ENCODE measurements at places on chromosomes 4 and X.

DNA sequence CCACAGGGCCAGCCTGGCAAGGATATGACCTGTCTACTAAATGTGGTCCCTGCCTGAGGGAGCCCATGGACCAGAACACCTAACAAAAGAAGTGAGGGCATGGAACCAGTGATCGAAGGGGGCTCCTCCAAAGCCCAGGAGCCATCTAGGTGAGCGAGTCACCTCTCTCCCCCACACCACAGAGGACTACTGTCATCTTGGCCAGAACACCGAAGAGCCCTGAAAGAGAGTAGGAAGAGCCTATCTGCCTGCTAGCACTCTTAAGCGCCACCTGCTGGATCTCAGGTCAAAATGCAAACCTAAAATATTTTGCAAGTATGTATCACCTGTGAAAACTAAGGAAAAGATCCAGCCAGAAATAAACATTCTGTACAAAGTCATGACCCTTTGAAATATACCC is 137.9 kb upstream of the ZXDB start:
- DNase-seq = no peak

DNA sequence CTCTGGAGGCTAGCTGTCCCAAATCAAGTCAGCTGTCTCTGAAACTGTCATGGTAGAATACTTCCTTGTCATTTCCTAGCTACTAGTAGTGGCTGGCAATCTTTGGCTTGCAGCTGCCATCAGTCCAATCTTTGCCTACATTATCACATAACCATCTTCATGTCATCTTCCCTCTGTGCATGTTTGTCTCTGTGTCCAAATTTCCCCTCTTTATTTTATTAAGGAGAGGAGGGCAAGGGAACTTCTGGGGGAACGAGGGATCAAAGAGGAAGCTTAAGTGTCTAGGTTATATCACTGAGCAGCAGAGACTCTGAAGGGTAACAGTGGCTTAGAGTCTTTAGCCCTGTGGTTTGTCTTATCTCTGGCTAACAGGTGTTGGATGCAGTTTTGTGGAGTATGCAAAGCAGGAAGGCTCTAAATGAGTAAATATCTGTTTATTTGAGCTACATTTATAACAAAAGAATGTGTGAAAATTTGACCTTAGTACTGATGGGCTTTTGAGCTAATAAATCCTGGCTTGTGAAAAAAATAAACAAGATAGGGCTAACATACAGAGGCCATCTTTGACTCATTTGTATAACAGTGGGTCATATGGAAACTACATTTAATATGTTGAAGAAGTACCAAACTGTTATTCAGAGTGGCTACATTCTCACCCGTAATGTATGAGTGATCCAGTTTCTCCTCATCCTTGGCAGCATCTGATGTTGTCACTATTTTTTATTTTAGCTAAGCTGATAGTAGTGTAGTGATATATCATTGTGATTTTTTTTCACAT is 49.4 kb upstream of the ENOX2 start:
- DNase-seq = no peak

DNA sequence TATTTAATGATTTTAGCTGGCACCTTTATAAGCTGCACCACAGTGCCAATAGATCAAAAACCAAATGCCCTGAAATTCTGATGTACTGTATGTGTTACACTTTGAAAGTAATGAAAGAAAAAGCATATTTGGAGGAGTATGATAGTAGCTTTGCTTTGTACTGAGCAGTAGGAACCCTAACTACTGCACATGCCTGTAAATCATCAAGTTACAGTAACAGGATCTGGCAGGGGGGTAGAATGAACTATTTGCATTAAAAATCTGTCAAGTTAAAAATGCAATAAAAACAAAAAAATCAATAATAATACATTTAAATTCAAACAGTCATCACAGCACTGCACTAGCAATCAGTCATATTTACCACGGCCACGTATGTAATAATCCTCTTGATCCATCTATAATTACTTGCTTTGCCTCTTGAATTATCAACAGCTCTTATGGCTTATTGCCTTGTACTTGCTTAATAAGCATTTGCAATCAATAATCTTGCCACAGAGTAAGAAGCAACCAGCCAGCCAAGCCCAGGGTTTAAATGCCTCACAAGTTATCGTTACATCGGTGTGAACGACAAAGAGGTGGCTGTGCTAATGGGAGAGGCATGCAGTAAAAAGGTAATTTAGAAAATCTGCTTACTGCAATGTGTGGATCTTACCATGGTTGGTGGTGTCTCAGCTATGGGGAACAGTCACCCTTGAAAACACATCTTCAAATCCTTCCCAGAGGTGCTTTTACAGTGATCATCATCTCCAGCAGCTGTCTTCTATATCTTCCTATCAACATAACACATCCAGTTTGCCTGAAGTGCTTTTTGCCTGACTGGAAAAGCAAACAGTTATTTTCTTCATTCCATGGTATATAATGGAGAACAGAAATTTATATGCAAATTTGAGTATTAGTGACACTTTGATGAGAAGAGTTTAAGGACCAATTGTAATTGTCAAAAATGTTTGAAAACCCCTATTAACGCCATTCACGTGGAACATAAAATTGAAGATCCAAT is 1812.1 kb upstream of the ADGRL3 start:
- DNase-seq = no peak

GRCh38 chrX:151476604-151477303 is 79.7 kb downstream of the VMA21 start:
- no peak for DNase-seq

DNA sequence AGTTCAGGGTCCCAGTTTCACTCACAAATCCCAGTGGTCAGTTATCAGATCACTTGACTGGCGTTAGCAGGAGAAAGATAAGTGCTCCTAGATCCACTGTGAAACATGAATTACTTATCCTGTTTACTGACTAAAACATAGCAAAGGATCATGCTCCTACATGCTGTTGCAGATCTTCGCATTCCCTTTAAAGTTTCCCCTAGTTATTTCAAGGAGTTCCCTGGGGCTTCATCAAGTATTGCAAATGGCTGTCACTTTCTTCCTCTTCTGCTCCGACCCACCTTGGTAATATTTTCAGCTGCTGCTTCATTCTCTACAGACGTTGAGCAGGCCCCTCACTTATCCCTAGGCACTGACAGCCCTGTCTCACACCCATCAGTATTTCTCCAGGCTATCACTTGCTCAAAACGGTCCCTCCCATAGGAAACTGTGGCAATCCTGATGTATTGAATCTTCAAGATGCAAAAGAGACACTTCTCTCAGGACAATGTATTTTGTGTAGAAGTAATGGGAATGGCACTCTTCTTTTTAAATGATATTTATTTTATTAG is 466.0 kb downstream of the INPP4B start:
- no peak for DNase-seq

- no peak for DNase-seq
These were observed 23.6 kb downstream of the COX18 start for GRCh38 chr4:73045879-73046278.

DNA sequence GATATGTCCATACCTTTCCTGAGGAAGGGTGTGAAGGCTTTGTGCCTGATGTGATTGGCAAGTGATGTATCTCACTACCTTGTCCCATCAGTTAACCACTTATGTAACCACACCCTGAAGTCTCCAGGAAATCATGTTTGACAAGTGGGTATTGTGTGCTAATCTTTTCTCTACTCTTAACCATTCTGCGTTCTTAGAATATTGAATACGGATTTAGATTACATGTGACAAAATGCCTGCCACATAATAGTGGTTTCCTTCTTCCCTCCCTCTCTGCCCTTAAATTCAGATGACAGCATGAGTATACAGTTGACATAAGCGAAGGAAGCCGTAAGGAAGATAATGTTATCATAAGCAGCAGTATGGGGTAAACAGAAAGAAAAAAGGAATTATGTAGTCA is 108.4 kb downstream of the KLHL8 start:
- no peak for DNase-seq

DNA sequence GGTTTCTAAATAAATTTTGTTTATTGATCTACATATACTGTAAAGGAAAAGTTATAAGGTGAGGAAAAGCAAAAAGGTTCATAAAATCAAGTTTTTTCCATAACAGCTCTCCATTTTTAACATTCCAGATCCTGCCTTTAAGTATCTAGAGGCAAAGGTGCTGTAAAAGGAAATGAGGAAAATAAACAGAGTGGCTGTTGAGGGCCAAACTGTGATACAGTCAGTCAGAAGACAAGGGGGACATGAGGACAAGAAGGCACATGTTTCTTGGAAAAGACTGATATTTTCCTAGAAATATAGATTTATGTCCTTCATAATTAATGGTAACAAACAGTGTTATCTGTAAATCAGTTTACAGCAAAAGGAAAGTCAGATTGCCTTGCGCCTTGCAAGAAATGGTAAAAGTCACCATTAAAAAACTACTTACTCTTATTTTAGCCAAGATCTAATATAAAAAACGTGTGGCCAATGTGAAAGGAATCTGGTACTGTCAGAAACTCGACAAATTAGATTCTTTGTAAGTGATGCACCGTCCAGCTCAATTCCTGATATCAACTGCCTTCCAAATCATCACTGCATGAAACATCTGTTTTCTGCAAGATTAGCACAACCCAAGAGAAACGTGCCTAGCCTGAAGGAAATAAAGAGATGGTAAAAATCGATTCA is 34.0 kb upstream of the VEGFD start:
- DNase-seq = no peak

GRCh38 chr4:142696334-142697122 is 149.6 kb downstream of the INPP4B start:
- DNase-seq = no peak
